G401 (cell line): ENCODE measurements at places on chromosomes 16 and 17. TPM values are rescaled to one million over a fixed set of nuclear protein-coding genes. Genes with fewer than 3 reads are reported as not detected.

DNA sequence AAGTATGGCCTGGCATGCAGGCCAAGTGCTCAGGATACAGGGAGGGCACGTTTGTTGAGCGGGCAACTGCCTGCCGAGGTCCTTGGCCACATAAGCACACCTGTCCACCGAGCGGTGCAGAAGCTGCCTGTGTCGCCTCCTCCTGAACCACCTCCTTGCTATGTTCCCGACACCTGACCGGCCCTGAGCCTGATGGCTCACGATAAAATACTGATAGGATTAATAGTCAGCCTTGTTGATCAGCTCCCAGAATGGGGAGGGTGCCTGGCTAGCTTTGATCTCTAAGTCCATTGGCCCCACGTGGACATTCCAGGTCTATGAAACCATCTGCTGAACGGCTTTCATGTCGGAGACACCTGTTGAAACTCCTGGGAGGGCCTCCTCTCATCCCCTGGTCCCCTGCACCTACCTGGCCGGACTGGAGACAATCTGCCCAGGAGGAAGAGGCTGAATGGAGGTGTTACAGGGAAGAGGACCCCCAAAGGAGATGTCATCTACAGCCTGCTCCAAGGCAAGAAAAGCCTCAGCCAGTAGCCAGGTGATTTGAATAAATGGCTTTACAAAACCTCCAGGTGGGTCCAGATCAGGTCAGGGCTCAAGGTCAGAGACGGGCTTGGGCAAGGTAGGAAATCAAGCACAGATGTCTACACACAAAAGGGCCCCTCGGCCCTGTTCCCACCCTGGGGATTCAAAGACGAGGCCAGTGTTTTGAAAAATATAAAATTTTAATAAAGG lies 33.4 kb downstream of the AXIN2 start:
- no peak for DNase-seq

DNA sequence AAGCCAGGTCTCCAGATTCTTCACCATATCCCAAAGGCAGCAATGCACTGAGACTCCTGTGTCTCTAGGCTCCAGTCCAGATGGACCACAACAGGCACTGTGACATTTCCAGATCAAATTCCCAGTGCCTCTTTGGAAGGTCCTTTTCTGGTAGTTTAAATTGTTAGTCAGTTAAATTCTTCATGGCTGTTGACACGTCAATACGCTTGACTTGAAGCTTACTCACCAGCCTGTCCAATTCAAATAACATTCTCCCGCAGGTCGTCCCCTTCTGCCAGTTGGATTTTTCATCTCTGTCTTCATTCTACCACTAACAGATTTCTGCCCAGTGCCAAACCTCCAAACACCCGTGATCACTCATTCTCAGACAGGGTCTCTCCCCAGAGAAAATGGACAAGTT lies 86.7 kb downstream of the SHISA9 start:
- no peak for DNase-seq

DNA sequence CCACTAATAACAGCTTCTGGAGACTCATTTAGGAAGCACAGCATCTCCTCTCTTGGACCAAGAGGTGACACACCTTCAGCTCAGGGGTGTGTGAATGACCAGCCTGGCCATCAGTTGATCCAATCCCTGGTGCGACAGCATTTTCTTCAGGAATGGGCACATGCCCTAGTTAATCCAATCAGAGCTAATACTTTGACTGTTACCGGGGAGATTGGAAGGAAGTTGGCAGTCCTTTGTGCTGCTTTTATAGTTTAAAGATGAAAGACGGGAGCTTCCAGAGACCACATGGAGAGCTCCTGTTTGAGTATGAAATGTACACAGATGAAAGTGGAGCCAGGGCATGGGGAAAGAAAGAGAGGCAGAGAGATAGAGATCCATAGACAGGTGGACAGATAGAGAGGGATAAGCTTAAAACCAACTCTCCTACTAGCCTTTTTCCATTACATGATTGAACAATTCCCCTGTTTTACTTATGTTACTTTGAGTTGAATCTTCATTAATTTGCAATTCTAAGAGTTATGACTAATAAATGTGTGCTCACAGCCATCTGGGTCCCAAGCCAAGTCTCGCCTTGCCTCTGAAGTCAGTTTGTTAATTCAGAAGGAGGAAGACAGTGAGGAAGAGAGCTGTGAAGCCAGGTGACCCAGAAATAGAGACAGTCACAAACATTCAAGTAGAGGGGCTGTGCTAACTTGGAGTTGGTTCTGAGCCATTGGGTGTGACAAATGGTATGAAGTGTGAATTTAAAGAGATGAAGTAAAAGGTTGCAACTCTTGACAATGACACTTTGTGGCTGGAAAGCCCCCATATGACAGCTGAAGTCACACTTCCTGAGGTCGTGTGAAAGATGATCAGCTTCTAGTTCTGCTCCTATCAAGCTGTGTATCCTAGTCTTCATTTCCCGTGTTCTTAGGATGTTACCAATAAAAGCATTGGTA lies 120.0 kb upstream of the GOT2 start:
- DNase-seq: no peak

ZPBP2 gene
- not detected in 2 replicates for total RNA-seq

GRCh38 chr17:77038884-77039555 lies 101.7 kb upstream of the SEC14L1 start:
- no peak for DNase-seq
